ENCODE measurements at places on chromosomes 7 and 10. TPM values are rescaled to one million over a fixed set of nuclear protein-coding genes. Genes with fewer than 3 reads are reported as not detected.

WDR86 gene
- 50.2 TPM for total RNA-seq

AKR1C1 gene
- total RNA-seq = 36.8 TPM

SAP25 gene
- total RNA-seq = not detected

RAB18 gene
- total RNA-seq = 109 TPM

ANXA8 gene
- not detected for total RNA-seq

NFE2L3 gene
- total RNA-seq = 19.2 TPM

ACBD7 gene
- 10.8 TPM for total RNA-seq

GNG11 gene
- 4.5 TPM for total RNA-seq

COL28A1 gene
- 0.62 TPM for total RNA-seq

MTPN gene
- total RNA-seq = 171 TPM

GOLGA7B gene
- 11.9 TPM for total RNA-seq

PHYHIPL gene
- 42.4 TPM for total RNA-seq

SUN3 gene
- not detected for total RNA-seq

ABCB4 gene
- 0.47 TPM for total RNA-seq

ATOH7 gene
- total RNA-seq = 1.4 TPM

ZNF783 gene
- 13.3 TPM for total RNA-seq

EN2 gene
- not detected for total RNA-seq

ANKRD1 gene
- not detected for total RNA-seq

EBLN1 gene
- total RNA-seq = not detected

INA gene
- total RNA-seq = 177 TPM

FAM25A gene
- not detected for total RNA-seq

CRYGN gene
- not detected for total RNA-seq

UCMA gene
- total RNA-seq = not detected

KAZALD1 gene
- total RNA-seq = 1.4 TPM

SVOPL gene
- 0.78 TPM for total RNA-seq

GFRA1 gene
- total RNA-seq = 4.7 TPM

SUGCT gene
- total RNA-seq = 3.9 TPM

PON1 gene
- total RNA-seq = not detected

MGMT gene
- total RNA-seq = 6.6 TPM

DBNL gene
- total RNA-seq = 52.3 TPM

SKAP2 gene
- 1.2 TPM for total RNA-seq

HOXA9 gene
- total RNA-seq = not detected

EEPD1 gene
- total RNA-seq = 27.8 TPM

PTF1A gene
- not detected for total RNA-seq

HOXA4 gene
- not detected for total RNA-seq

MOSPD3 gene
- 12.2 TPM for total RNA-seq

FMC1 gene
- total RNA-seq = 16.8 TPM

C7orf57 gene
- total RNA-seq = 0.78 TPM

CRTAC1 gene
- 11.2 TPM for total RNA-seq

CAMK2G gene
- 64.1 TPM for total RNA-seq

CLDN15 gene
- 6.4 TPM for total RNA-seq

RELN gene
- 34.2 TPM for total RNA-seq

AOC1 gene
- total RNA-seq = not detected

EPHB6 gene
- total RNA-seq = 55.8 TPM

OR2A1 gene
- not detected for total RNA-seq

AGBL3 gene
- 6.7 TPM for total RNA-seq

TMEM176B gene
- total RNA-seq = 2.3 TPM

CTAGE8 gene
- not detected for total RNA-seq

SPAG6 gene
- total RNA-seq = 1.2 TPM

SKIDA1 gene
- 9.4 TPM for total RNA-seq

DPYSL4 gene
- 40.6 TPM for total RNA-seq

ZNRF2 gene
- 76.6 TPM for total RNA-seq

AZGP1 gene
- total RNA-seq = not detected
